ENCODE measurements at places on chromosomes 16 and 17. TPM values are rescaled to one million over a fixed set of nuclear protein-coding genes. Genes with fewer than 3 reads are reported as not detected.

The SULT1A2 gene
- 0.27 TPM for total RNA-seq

The CCL16 gene
- not detected for total RNA-seq

The TNRC6C gene
- total RNA-seq, result 5.3 TPM

DNA sequence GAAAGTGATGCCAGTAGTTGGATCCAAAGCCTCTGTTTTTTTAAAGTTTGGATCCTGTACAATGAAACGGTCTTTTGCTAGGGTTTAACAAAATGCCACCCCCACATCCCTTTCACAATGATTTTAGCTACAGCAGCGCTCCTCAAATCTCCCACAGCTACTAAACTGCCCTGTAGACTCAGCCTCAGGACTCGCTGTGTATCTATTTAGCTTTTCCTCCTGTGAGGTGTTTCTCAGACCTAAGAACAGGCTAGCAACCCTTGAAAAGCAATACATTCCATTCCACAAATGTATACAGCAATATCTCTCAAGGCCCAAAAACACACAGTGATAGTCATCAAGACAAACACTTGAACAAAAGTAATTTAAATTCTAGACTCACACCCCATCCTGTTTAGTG lies 206.4 kb downstream of the ZFHX3 start:
- DNase-seq, result no peak

DNA sequence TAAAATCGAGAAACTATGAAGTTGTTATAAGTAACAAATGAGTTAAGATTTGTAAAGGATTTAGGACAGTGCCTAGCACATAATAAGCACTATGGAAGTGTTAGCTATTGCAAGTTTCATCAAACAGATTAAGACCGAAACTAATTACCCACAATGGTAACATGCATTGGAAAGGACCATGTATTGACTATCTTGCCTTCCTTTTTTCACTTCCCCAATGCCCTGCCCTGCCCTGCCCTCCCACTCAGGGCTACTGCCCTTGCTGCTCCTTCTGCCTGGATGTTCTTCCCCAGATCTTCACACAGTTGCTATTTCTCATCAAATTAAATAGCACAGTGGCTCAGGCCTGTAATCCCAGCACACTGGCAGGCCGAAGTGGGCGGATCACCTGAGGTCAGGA lies 202.1 kb upstream of the PSMD7 start:
- no peak for DNase-seq

DNA sequence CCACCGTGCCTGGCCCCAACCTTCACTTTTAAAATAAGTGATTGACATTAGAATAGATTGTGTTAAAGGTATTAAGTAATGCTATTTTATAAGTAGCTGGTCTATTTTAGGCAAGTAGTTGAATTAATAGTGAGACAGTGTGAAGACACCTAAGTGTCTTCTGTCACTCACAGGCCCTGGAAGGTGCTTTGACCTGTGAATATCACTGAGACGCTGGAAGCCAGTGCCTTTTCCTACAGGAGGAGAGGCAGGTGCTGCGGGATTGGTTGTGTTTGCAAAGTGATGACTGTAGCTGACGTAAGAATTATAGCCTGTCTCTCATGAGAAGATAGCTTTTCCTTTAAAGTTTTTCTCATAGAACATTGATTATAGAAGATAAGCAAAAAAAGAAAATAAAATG lies 45.0 kb downstream of the RAB11FIP3 start:
- DNase-seq, result no peak

DNA sequence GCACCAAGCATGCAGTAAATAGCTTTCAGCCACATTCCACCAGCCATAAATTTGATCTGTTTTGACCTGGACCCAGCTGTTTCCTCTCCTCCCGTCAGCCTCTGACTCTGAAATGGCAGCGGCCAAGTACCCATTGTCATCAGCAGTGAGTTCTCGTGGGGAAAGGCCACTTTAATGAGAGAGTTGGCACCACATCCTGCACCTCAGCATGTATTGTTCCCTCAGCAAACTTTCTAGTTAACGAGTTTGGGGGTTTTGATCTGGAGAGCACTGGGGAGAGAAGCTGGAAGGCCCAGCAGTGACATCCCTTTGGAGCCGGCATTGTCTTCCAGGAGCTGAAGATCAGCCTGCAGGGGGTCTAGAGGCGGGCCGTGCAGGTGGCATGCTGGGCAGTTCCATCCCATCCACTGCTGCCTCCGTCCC lies 84.9 kb downstream of the RPA1 start:
- DNase-seq, result no peak

DNA sequence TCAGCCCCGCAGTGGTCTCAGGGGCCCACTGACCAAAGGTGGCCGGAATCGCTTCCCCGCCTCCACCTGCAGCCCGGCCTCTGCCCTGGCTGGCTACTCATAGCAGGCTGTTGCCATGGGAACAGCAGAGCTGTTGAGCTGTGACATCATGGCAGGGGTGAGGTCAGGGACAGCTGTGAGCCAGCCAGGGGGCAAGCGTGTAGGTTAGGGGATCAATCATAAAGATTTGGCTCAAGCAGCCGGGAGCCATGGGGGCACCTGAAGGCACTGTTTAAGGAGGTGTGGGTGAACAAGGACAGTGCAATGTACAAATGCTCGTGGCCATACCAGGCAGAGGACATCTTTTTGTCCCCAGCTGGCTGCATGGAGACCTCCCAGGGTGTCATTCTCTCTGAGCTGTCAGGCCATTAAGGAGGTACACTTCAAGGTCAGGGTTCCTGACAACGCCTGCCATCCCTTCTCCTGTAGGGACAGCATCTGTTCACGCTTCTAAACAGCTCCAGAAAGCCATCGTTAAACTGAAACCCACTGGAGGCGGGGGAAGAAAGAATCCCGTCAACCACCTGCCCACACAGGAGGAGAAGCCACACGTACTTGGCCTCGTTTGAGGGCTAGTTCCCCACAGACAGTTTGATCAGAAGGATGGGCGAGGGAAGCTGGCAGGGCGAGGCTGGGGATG lies at the start of gene CEP295NL:
Gene CEP295NL, minus strand, starts transcription at position 101 of the 679 bp plus-strand sequence. CDS start 1,373 bp downstream, outside the sequence.
- DNase-seq, result peak; percentile 44

GRCh38 chr16:1579214-1579613 lies 32.7 kb downstream of the IFT140 start:
- DNase-seq, result no peak
